ENCODE measurements at places on chromosomes 12 and 14.

DNA sequence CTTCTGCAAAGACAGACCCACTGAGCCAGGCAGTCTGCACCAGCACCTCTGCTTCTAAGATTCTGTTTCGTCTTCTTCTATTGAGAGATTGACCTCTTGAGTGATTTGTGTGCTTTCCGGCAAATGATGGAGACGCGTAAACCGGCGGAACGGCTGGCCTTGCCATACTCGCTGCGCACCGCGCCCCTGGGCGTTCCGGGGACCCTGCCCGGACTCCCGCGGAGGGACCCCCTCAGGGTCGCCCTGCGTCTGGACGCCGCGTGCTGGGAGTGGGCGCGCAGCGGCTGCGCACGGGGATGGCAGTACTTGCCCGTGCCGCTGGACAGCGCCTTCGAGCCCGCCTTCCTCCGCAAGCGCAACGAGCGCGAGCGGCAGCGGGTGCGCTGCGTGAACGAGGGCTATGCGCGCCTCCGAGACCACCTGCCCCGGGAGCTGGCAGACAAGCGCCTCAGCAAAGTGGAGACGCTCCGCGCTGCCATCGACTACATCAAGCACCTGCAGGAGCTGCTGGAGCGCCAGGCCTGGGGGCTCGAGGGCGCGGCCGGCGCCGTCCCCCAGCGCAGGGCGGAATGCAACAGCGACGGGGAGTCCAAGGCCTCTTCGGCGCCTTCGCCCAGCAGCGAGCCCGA lies 703 bp downstream of the ASCL4 start:
- no peak for DNase-seq

DNA sequence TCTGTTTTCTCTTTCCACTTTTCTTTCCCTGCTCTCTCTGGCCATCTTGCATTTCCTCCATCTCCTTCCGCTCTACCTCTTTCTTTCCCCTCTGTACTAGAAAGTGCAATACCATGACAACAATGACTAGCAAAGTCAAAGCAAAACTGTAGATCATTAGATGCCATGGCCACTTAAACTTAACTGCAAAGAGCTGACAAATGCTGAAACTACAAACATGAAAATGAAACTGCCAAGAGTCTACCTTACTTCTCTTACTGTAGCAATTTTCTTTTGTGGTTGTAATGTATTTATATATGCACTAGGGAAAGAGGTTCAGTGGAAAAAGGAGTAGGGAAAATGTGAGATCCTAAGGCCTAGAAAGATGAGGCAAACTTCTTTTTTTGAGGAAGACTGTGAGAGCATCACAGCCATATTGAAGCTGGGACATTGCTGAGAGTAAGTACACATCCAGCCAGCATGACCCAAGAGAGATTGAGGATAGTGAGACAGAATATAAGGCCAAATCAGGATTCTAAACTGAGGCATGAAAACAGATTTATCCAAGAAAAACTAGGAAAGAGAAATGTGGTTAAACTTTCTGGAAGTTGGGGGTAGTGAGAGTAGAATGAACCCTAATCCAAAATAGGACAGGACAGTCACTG lies 276.6 kb upstream of the NAV3 start:
- no peak for DNase-seq

- peak; percentile 20 for DNase-seq
These were observed 166.8 kb downstream of the MYRFL start for GRCh38 chr12:69991690-69992288.

GRCh38 chr14:66378712-66379505 lies 107.3 kb upstream of the CCDC196 start:
- DNase-seq, result no peak

- DNase-seq, result no peak
These were observed 17.9 kb downstream of the SPTLC2 start for GRCh38 chr14:77598366-77599070.

DNA sequence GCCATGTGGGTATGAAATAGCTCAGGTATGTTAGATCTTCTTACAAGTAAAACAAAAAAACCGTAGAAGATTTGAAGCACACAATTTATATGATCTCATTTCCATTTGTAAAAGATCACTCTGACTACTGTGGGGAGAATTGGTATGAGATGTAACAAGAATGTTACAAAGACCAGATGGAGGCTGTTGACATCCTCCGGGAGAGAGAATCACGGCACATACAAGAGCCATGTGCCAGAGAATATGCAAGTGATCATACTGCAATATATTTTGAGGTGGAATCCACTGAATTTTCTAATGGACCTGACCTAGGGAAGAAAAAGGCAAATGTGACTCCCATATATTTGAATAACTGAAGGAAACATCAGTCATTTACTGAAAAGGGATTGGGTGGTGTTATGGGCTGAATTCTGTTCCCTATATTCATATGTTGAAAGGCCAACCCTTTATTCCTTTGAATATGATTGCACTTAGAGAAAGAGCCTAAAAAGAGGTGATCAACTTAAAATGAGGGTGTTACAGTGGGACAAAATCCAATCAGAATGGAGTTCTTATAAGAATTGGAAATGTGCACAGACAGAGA lies 29.1 kb downstream of the PRB3 start:
- DNase-seq, result no peak

- DNase-seq, result no peak
These were observed 807 bp downstream of the B4GALNT3 start for GRCh38 chr12:460261-461230.

DNA sequence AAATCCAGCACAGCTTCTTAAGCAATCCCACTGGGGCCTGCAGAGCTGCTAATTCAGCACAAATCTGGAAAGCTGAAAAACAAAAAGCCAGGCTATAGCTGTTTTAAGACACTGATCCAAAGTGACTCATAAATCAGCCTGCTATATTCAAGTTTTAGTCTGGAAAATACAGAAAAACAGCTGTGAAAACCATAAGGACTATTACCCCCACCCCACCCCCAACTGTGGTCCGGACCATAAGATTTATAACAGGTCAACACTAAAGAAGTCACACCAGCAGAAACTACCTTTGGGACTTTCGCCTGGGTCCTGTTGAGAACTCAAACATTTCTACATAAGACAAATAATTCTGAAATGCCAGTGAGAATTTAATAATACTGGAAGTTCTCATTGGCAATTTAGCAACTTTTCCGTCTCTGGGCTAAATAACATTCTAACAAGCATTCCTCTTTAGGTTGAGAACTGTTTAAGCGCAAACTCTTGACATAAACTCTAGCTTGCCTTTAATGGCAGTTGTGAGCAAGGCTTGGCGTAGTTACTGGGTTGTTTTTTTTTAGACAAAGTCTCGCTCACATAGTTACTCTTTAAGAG lies 3.3 kb downstream of the LRIG3 start:
- DNase-seq, result peak; percentile 80

GRCh38 chr12:64304571-64304970 lies 82.5 kb upstream of the KICS2 start:
- no peak for DNase-seq
